ENCODE measurements at places on chromosomes 1 and 21. TPM values are rescaled to one million over a fixed set of nuclear protein-coding genes. Genes with fewer than 3 reads are reported as not detected.

DNA sequence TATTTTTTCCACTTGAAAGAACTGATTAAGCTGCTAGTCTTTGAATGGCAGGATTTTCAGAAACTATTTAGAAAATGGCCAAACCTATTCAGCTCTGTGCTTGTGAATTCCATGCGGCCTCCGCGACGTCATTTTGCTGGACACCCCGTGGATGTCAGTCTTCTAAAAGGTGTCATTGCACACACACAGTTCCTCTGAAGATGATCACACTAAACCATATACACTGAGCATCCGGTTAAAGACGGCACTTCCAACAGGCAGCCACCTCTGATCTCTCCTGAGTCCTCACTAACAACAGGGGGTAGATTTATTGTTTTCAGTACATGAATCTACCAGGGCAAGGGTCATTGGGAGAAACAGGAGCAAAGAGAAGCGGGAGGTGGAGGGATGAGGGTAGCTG lies 9.1 kb downstream of the CFAP74 start:
- no peak for DNase-seq

- DNase-seq, result no peak
These were observed 23.3 kb downstream of the RPRD2 start for GRCh38 chr1:150387200-150387599.

DNA sequence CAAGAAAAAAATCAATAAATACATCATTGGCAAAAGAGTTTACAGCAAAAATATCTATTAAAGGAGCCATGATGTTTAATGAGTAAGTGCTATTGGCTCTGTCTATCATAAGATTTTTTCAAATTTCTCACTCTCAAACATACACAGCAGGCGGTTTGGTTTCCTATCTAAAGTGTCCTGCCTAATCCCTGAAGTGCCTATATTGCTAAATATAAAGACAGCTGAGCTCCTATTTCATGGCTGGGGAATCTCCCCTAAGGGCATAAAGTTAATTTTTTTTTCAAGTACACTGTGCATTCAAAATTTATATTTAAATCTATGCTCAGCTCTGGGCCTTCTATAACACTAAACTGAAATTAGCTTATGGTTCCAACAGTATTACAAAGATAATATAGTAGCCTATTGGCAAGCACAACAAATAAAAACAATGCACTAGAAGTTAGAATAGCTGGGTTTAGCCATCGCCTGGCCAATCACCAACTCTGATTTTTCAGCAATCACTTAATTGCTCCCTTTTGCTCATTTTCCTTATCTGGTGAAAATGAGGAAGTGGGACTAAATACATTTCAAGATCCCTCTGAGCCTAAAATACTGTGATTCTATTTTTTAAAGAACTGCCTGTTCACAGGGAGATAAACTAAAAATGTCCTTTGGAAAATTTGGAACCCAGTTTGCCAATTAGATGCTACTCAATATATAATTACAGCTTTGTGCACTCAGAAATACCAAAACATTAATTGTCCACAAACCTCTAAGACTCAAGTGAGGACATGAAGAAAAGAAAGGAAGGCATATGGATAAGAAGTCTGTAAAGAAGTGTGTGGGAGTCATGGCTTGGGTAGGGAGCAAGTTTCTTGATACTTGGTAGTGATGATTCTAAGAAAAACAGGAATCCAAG lies 62.5 kb downstream of the WDR64 start:
- DNase-seq, result no peak

DNA sequence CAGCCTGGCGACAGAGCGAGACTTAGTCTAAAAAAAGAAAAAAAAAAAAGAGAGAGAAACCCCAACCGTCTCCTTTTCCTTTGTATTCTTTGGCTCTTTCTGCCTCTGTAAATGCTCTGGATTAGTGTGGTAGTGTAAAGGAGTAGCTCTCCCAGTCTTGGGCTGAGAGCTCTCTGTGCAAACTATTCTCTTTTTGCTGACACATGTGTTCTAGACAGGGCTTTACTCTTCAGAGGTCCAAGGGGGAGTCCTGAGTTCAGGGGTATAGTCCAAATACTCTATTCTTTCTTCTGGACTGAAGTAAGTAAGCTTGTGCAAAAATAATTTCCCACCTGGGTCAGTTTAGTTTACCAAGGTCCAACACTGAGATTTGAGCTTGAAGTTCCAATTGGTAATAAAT lies 183.8 kb upstream of the KCNK2 start:
- DNase-seq, result no peak

EPHA2 gene
- 18.1 TPM for total RNA-seq

LEPROT gene
- 56.9 TPM for total RNA-seq

CCDC185 gene
- total RNA-seq, result not detected
